ENCODE measurements at places on chromosomes 13 and 19.

GRCh38 chr13:97889803-97890202, 63.7 kb upstream of the IPO5 start:
- no peak for DNase-seq
- no peaks in the 10 kb centered on the region for H3K27me3 ChIP-seq
- H3K27ac ChIP-seq: peak overlapping the region; percentile 49
- H3K4me3 ChIP-seq: no peak overlapping the region

DNA sequence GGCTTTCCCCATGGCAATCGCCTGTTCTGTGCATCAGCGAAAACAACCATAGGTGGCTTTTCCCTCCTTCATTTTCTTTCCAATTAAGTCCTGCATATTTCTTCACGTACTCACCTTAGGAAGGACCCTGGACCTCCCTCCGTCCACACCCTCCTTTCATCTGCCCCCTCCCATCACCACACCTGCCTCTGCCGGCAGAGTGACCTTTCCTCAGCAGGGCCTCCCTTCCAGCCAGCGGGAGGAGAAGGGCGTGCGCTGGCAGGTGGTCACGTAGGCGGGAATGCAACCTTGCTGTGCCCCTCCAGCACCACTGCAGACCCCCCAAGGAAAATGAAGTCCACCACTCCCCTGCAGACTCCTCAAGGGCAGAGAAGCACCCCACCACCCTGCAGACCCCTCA, 61.1 kb downstream of the GSX1 start:
- no peak overlapping the region for H3K27ac ChIP-seq
- peaks cover 20% of the 10 kb centered on the region for H3K27me3 ChIP-seq
- H3K4me3 ChIP-seq: no peak overlapping the region
- no peaks in the 10 kb centered on the region for H3K36me3 ChIP-seq

GRCh38 chr19:56193981-56194640, 3.5 kb downstream of the ZSCAN5B start:
- no peak overlapping the region for H3K4me3 ChIP-seq
- H3K36me3 ChIP-seq: no peaks in the 10 kb centered on the region
- no peak for DNase-seq
- H3K27ac ChIP-seq: no peak overlapping the region
- no peaks in the 10 kb centered on the region for H3K4me1 ChIP-seq
- H3K27me3 ChIP-seq: no peaks in the 10 kb centered on the region

- H3K4me3 ChIP-seq: no peak overlapping the region
- no peaks in the 10 kb centered on the region for H3K36me3 ChIP-seq
- peaks cover 18% of the 10 kb centered on the region for H3K27me3 ChIP-seq
- H3K27ac ChIP-seq: no peak overlapping the region
These were observed 6.3 kb downstream of the FREM2 start for GRCh38 chr13:38693168-38693567.

DNA sequence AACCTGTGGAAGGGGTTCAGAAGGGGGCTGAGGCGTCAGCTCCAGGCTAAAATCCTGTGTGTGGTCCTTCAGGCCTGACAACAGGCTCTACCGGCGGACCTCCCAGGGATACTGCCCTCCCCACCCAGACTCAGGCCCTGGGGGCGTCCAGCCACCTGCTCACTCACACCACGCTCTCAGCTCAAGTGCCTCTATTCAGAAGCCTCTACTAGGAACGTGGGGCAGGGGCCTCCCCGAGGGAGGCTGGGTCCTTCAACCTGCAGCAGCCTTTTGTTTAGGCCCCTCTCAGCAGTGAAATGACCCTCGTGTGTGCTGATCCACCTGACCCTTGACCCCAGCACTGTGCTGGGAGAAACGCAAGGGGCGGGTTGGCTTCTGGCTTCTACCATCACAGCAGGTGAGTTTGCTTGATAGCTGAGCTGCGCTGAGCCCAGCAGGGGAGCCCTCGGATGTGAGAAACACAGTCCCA, 10.6 kb downstream of the PLPP2 start:
- no peaks in the 10 kb centered on the region for H3K4me1 ChIP-seq
- no peak for DNase-seq
- no peak overlapping the region for H3K4me3 ChIP-seq
- no peaks in the 10 kb centered on the region for H3K36me3 ChIP-seq
- H3K27me3 ChIP-seq: peaks cover 17% of the 10 kb centered on the region
- H3K27ac ChIP-seq: no peak overlapping the region

DNA sequence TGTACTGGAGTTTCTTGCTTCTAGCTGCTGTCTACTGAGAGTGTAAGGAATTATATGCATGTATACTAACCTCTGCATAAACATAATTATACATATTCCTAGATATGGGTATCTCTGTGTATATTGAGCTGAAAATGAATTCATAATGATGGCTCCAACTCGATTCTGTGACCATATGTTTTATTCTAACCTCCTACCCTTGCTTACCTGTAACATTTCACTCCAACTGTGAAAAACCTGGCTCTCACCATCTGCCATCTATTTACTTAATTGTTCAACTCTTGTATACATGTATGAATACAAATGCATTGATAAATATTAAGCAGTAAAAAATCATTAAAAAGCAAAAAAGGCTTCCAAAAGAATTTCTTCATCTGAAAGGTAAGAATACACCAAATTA, 1729.5 kb upstream of the SPRY2 start:
- H3K4me3 ChIP-seq: no peak overlapping the region
- H3K4me1 ChIP-seq: no peaks in the 10 kb centered on the region
- no peaks in the 10 kb centered on the region for H3K27me3 ChIP-seq
- no peak overlapping the region for H3K27ac ChIP-seq
- DNase-seq: no peak
- H3K36me3 ChIP-seq: no peaks in the 10 kb centered on the region

DNA sequence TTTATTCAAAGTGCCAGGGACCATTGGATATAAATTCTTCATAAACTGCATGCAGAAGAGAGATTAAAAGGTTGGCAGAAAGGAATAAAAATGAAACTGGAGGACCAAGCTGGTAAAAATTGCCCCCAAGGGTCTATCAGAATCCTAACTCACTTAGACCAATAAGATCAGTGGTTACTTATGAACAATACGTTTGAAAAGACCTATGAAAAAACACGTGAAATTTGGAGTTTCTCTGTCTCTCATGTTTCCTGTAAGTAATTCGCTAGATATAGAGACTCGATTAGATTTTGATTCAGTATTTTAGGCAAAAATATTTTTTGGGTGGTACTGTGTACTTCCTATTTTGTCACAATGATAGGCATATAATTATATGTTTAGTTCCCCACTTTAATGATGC, 22.9 kb downstream of the GARRE1 start:
- no peak for DNase-seq
- H3K4me3 ChIP-seq: no peak overlapping the region
- no peaks in the 10 kb centered on the region for H3K27me3 ChIP-seq
- peaks cover 1% of the 10 kb centered on the region for H3K36me3 ChIP-seq
- peak overlapping the region; percentile 29 for H3K27ac ChIP-seq

DNA sequence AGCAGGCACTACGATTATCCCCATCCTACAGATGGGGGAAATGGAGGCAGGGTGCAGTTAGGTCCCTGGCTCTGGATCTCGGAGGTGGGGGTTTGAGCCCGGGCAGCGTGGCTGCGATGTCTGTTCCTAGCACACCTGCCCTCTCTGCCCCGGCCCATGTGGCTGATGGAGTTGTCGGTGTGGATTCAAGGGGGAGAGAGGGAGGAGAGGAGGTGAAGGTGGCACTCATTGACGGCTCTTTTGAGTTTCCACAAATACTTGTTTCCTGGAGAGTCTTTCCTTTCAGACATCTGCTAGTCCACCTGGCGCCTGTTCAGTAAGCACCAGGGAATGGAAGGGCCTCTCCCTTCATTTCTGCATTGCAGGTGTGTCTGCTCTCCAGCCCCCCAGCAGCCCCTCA, 69.9 kb downstream of the ARHGEF18 start:
- no peaks in the 10 kb centered on the region for H3K27me3 ChIP-seq
- no peak overlapping the region for H3K4me3 ChIP-seq
- no peak overlapping the region for H3K27ac ChIP-seq
- H3K36me3 ChIP-seq: peaks cover 6% of the 10 kb centered on the region
- no peak for DNase-seq

DNA sequence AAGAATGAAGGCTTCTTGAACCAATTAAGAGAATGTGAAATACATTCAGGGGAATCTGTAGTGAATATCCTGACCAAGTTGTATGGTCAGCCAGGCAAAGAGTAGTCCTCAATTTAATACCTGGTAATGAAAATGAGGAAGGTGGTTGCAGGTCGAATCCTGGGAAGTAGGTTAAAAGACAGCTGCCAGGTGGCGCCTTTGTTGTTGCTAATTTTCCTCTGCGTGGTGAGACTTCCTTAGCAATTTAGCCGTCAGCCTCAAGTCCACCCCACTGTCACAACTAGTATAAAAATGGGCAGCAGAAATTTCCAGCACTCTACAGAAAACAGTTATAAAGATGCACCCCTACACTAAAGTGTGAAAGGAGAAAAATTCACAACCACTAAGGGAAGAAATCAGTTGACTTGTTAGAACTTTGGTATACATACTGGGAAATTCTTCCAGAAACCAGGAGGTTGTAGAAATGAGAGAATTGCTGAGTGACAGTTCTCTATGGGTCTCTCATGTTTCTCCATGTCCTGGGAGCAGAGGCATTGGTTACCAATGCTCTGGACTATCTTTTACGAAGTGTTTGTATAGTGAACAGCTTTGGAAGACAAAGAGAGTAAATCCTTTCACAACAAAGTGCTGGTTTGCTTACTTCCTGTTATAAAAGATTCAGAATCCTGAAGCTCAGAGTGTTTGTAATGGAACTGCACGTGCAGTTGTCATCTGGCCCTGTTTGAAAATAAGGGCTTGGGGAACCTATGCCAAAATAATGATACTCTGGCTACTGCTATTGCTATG, 235.9 kb downstream of the NHLRC3 start:
- peaks cover 7% of the 10 kb centered on the region for H3K4me1 ChIP-seq
- H3K27me3 ChIP-seq: no peaks in the 10 kb centered on the region
- no peak for DNase-seq
- H3K4me3 ChIP-seq: no peak overlapping the region
- no peaks in the 10 kb centered on the region for H3K36me3 ChIP-seq

GRCh38 chr13:32905063-32905863, 111.0 kb upstream of the KL start:
- no peaks in the 10 kb centered on the region for H3K27me3 ChIP-seq
- no peak overlapping the region for H3K4me3 ChIP-seq
- no peak overlapping the region for H3K27ac ChIP-seq
- H3K4me1 ChIP-seq: peaks cover 12% of the 10 kb centered on the region
- no peaks in the 10 kb centered on the region for H3K36me3 ChIP-seq
- no peak for DNase-seq

GRCh38 chr13:30119476-30119875, 187.9 kb downstream of the KATNAL1 start:
- no peaks in the 10 kb centered on the region for H3K36me3 ChIP-seq
- H3K4me3 ChIP-seq: peak overlapping the region; percentile 58
- no peak for DNase-seq
- H3K4me1 ChIP-seq: peaks cover 32% of the 10 kb centered on the region

- H3K4me1 ChIP-seq: peaks cover 43% of the 10 kb centered on the region
- no peak overlapping the region for H3K27ac ChIP-seq
- no peaks in the 10 kb centered on the region for H3K27me3 ChIP-seq
- DNase-seq: no peak
- H3K36me3 ChIP-seq: peaks cover 2% of the 10 kb centered on the region
These were observed 140.3 kb downstream of the PDS5B start for GRCh38 chr13:32726374-32727037.

- H3K4me3 ChIP-seq: no peak overlapping the region
- H3K27ac ChIP-seq: no peak overlapping the region
These were observed 3.8 kb downstream of the DMRTC2 start for GRCh38 chr19:41848666-41849065.

- H3K36me3 ChIP-seq: peaks cover 26% of the 10 kb centered on the region
- no peaks in the 10 kb centered on the region for H3K27me3 ChIP-seq
- H3K4me1 ChIP-seq: peaks cover 47% of the 10 kb centered on the region
- H3K4me3 ChIP-seq: peak within 1 kb of the TSS; percentile 100
These were observed at the start of gene EHD2 for GRCh38 chr19:47713046-47714021. EHD2 (plus strand) TSS chr19:47713422; CDS start chr19:47716613, 3,191 bp downstream.
